ENCODE measurements at places on chromosomes 12 and 14.

DNA sequence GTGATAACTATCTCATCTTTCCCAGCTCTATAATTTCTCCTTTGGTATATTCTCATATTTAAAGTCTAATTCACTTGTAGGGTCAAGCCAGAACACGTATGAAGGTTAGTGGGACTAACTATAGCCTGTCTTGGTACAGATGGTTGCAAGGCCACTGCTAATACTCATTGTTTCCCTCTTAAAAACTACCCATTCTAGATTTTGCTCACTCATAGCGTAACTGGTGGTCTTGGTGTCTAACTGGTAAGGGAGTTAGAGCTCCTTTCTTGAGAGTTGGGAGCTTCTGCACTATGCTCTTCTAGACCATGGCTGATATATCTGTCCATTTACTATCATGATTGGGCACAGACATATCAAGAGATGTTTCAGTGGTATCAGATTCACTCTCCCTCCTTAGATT is 8.8 kb downstream of the MGP start:
- no peak for DNase-seq

GRCh38 chr12:104482113-104482512 is 25.4 kb downstream of the CHST11 start:
- DNase-seq = no peak

DNA sequence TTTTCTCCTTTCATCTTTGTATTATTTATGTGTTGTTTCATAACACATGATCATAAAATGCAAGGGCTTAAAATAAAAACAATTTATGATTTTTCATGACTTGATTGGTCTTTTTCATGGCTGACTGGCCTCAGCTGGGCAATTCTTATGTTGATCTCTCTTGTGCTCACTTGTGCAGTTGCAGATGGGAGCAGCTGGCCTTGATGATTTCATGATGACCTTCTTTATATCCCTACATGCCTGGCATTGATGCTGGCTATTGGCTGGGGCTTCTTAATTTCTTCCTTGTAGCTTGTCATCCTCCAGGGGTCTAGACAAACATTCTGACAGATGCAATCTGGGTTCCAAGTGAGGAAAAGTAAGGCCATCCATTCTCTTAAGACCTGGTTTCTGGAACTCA is 1832.8 kb upstream of the FLRT2 start:
- no peak for DNase-seq

GRCh38 chr14:26846388-26846787 is 248.6 kb upstream of the NOVA1 start:
- no peak for DNase-seq

DNA sequence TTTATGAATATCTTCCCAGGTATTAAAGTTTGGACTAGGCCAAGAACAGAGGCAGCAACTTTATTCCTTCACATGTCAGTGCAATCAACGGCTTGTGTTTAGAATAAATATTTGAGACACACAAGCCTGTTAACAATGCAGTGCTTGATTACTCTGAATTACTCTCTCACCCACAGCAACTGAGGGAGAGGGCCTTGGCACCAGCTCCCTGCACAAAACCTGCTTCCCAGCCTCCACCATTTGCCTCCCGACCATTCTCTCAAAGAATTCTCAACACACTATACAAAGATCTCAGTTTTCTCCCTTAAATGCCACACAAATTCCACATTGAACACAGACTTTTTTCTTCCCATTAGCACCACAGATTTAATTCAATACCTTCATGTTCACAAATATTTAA is 77.0 kb downstream of the STON2 start:
- no peak for DNase-seq

DNA sequence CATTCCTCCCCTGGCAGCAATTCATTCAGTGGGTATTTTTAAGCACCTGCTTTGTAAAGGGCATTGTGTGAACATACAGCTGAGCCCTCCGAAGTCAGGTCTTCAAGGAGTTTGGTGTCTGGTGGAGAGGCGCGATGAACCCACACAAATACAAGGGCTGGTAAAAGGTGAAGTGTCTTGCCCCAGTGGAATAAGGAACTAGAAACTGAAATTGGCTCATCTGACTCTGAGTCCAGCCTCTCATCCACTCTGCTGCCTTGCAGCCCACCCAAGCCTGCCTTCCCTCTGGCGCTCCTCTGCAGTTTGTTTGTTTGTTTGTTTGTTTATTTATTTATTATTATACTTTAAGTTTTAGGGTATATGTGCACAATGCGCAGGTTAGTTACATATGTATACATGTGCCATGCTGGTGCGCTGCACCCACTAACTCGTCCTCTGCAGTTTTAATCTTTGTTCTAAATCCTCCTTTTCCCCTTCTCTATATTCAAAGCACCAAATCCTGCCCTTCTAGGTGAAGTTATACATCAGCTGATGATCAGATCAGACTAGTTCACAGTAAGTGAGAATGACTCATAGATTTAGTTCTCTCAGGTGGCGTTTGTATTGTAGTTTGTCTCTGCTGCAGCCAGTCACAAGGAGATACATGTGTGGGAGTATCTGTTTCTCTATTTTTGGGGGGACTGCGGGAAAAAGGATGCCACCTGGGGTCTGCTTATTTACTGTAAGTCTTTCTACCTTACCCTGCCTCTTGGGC is 394.5 kb downstream of the APAF1 start:
- DNase-seq = no peak

DNA sequence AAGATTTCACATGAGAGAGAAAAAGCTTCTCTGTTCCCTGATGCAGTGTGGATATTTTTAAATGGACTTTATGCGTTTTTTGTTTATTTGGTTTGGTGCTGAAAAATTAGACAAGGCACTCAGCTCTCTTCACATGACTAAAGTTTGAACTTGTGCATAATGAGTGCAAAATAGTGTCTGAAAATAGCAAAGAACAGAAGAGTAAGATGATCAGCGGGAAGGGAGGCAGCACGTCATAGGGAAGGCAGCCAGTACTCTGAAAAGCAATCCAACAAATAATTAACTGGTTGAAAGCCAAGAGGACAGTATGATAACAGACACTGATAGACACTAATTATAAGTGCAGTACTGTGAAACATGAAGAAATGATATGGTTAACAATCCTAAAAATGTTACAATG is 46.6 kb upstream of the CDKN3 start:
- DNase-seq = no peak

DNA sequence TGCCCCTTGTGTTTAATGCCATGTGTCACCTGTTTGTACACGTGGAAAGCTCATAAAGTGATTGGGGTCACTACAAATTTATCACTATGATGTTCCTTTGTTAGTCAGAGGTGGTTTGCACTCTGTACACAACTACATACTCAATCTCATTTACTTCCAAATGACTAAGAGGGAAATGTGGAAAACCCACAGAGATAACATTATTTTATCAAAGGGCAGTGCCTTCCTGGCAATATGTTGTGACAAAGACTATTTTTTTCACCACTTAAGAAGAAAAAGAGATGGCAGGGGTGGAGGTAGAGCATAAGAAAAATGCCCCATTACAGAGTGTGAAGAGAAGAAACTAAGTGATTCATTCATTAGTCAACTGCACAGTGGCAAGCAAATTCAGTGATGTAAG is 1064.1 kb upstream of the FLRT2 start:
- DNase-seq = no peak
